ENCODE measurements at places on chromosomes 3 and 15. TPM values are rescaled to one million over a fixed set of nuclear protein-coding genes. Genes with fewer than 3 reads are reported as not detected.

The P2RY12 gene
- total RNA-seq: not detected

The ERC2 gene
- 0.10 TPM for total RNA-seq

The KCNMB3 gene
- total RNA-seq: 0.76 TPM

The PIK3CB gene
- total RNA-seq: 20.1 TPM

The NUP210 gene
- 0.10 TPM for total RNA-seq

The TTLL13 gene
- total RNA-seq: not detected

The ALS2CL gene
- 1.8 TPM for total RNA-seq

The CCR3 gene
- not detected for total RNA-seq

The THRB gene
- 0.83 TPM for total RNA-seq

The EAF2 gene
- 1.9 TPM for total RNA-seq

The PAQR5 gene
- 0.03 TPM for total RNA-seq

The TRIM71 gene
- not detected for total RNA-seq

The FAM227B gene
- 4.3 TPM for total RNA-seq

The DGKG gene
- total RNA-seq: 1.2 TPM

The GRIP2 gene
- total RNA-seq: 0.46 TPM

The SLC2A2 gene
- not detected for total RNA-seq

The ACTRT3 gene
- 6.4 TPM for total RNA-seq

The SEMA5B gene
- 0.72 TPM for total RNA-seq

The SPATA12 gene
- total RNA-seq: not detected

The ADGRG7 gene
- not detected for total RNA-seq

The EMC7 gene
- 60.2 TPM for total RNA-seq

The C15orf39 gene
- 8.6 TPM for total RNA-seq

The DPPA2 gene
- not detected for total RNA-seq

The FBXW12 gene
- total RNA-seq: not detected

The SLC28A1 gene
- not detected for total RNA-seq

The KCNH8 gene
- not detected for total RNA-seq

The RYR3 gene
- 0.07 TPM for total RNA-seq

The MUC20 gene
- total RNA-seq: 0.20 TPM

The HRH1 gene
- 21.6 TPM for total RNA-seq

The PARP14 gene
- total RNA-seq: 54.0 TPM

The DBR1 gene
- 10.0 TPM for total RNA-seq

The GP9 gene
- not detected for total RNA-seq

The MYLK gene
- 500 TPM for total RNA-seq

The CASR gene
- total RNA-seq: not detected

The TRH gene
- 0.20 TPM for total RNA-seq

The PLA2G4D gene
- total RNA-seq: not detected
